Stimulated activated CD4-positive, alpha-beta T cell treated with anti-CD3 and anti-CD28 coated beads, Interleukin-2, amount 100 ng/mL, for 4 hours (primary cell): ENCODE measurements at places on chromosomes 6 and 20.

- no peak for DNase-seq
Observed at GRCh38 chr6:39913391-39913916, 20.8 kb downstream of the MOCS1 start.

DNA sequence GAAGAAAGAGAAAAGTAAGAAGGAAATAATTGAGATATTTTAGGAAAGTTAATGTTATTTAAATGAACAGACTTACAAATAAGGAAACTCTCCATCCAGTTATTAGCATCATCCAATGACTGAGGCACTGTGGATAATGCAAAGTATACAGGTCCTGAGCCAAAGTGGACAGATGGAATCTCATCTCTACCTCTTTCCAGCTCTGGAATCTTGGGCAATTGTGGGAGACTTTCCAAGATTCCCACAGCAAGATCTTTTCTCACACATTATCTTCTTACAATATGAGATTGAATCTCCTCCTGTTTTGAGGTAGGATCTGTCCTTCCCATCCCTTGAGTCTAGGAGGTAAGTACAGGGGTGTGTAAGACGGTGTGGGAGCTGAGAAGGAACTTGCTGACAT is 28.9 kb downstream of the HTR1E start:
- DNase-seq, result no peak

GRCh38 chr20:58646257-58646656 is 4.8 kb upstream of the STX16 start:
- DNase-seq, result no peak

DNA sequence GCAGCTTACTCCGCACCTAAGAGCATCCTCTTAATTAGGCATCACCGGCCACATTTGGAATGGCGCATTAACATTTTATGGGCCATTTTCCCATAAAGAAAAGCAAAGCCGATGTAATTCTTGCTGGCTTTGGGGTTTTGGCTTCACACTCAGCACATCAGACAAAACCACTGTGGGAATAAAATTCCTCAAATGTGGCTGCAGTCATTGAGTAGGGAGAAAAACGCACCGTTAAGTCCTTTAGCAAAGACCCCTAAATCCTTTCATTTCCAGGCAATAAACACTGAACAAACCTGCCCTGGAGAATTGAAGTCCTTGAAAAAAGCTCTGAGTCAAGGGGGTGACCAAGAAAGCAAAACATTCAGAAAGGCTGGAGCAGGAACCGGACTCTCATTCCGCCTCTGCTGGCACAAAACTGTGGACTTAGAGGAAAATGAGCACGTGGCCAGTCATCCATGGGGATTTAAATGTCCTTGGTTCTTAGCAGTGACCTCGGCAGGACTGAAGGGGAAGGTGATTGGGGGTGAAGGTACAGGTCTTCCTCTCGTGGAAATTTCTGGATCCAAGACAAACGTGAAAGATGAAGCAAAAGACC is 102.9 kb downstream of the CDH4 start:
- DNase-seq, result no peak

DNA sequence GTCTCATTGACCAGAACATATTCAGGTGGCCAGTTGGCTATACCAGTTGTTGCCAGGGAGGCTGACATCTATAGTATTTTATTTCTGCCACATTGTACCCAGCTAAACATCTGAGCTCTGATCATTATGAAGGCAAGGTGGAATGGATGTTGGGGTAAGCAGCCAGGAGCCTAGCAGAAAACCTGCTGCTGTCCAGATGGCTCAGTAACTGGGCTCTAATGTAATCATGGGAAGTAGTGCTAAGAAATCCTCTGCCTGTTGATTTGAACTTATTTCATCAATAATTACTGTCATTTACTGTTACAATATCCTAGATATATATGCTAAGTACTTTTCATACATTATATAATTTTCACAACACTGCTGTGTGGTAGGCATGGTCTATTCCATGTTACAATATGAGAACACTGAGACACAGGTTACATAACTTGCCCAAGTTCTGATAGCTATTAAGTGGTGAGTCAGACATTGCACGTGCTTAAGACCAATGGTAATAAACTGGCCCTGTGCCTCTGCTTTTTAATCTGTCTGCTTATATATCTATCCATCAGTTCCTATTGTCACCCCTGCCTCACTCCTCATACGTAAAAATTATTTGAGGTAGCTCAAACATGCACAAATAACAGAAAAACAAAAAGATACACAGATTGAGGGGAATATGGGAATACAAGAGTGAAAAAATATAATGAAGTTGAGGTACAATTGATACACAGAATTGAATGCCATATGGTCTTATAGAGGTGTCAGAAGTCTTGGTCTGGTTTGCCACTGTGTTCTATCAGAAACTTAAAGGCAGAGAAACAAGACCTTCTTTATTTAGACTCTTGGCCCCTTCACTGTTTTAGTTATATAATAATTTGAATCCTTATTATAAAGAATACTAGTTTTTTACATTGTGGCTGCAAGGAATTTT is 25.2 kb downstream of the TBPL1 start:
- DNase-seq, result no peak

DNA sequence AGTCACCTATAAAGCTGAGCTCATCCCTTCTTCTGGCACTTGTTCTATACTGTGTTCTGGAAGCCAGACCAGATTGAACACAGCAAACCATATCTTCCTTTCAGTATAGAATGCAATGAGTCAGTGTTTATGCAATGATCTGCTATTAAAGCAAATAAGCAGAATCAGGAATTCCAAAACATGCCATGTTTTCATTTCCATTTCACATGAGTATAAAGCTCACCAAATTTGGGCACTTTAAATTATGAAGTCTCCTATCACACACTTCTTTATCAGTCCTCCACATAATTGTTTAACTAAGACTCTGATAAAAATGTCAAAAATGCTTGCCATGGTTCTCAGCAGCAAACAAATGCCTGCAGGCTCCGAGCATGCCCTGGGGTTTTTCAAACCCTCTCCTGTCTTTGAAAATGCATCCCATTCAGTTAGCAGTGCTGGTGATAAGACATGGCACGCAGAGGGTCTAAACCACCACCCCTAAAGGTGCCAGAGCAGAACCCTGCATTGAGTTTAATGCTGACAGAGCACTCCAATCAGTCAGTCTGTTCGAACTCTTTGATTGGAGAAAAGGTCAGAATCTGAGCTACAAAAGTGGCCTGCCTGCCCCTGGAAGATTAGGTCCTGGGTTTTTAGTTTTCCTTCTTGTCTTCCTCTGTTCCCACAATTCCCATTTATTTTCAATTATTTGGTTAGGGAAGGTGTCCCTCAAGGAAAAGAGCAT is 234.1 kb downstream of the GMPR start:
- no peak for DNase-seq

- no peak for DNase-seq
Observed at GRCh38 chr6:1724124-1724523, 114.4 kb downstream of the FOXC1 start.

DNA sequence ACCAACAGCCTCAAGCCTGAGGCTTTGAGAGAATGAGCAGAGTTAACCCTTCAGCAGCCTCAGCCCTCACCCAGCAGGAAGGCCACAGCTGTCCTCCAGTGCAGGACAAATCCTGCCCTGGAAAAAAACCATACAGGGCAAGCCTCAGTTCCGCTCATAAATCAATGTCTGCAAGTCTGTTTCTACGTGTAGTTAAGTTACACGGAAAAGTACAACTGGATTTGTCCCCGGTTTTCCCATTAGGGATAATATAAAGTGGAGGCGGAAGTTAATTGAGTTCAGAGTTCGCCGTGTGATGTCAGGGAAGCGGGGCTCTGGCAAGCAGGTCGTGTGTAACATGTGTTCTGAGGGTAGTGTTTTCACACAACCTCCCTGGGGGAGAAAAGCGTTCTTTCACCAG is 44.2 kb upstream of the EYA2 start:
- DNase-seq, result no peak

GRCh38 chr6:167817729-167818128 is 9.0 kb upstream of the AFDN start:
- DNase-seq, result no peak

DNA sequence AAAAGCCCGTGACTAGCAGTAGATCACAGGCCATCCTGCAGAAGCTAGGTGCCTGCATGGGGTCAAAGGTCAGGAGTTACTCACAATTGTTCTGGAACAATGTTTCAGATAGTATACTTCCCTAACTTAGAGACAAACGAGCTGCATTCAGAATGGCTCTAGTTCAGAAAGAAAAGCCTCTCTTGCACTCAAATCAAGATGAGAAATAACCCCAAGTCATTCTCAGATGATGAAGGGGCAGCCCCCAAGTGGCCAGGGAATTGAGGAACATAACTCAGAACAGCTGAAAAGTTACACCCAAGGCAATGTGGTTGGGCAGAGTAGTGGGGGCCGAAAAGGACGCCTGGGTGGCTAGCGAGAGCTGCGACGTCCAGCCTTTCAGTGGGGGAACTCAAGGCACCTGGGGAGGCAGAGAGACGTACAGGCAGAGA is 27.8 kb downstream of the FYN start:
- DNase-seq, result no peak

- no peak for DNase-seq
Observed at GRCh38 chr20:51095633-51096521, 73.0 kb upstream of the KCNG1 start.

- no peak for DNase-seq
Observed at GRCh38 chr20:34632870-34633452, 43.9 kb downstream of the PIGU start.

DNA sequence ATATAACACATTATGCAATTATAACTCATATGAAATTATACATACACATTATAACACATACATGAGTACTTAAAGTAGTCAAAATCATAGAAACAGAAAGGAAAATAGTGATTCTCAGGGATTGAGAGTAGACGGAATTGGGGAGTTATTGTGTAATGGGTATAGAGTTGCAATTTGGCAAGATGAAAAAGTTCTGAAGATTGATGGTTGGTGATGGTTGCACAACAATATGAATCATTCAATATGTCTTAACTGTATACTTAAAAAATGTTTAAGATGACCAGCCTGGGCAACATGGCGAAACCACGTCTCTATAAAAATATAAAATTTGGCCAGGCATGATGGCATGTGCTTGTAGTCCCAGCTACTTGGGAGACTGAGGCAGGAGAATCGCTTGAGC is 372.7 kb downstream of the CDKAL1 start:
- no peak for DNase-seq

GRCh38 chr20:58819921-58820320 is 30.8 kb downstream of the GNAS-AS1 start:
- DNase-seq, result no peak

DNA sequence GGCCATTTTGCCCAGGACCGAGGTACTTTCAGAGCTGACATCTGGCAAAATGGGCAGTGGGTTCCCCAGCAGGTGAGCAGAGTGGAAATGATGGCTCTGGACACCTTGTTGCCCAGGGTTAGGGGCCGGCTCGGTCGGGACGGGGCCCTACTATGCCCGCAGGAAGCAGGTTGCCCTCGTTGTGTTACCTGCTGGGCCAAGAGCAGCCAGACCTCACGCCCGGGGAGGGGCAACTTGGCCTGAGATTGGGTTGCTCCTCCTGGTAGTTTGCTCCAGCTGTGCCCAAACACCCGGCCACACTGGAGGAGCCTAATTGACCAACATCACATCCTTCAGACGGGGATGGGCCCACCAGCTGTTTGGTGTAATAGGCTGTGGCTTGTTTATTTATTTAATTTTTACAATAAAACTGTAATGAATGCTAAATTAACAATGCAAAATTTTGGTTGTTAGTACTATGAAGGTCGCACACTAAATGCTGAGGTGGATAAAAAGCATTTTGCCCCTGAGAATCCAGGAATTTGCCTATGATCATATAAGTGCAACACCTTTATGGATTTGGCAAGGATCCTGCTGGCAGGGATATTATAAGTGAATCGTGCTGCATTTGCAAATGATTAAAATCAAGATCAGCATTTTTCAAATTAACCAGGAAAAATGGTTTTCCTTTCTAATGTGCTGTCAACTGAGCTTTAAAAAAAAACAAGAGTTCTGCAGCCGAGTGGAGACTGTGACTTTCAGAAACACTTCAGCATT is 26.6 kb upstream of the PCMTD2 start:
- no peak for DNase-seq

- DNase-seq, result no peak
Observed at GRCh38 chr20:64032706-64033624, 3.0 kb upstream of the C20orf204 start.

DNA sequence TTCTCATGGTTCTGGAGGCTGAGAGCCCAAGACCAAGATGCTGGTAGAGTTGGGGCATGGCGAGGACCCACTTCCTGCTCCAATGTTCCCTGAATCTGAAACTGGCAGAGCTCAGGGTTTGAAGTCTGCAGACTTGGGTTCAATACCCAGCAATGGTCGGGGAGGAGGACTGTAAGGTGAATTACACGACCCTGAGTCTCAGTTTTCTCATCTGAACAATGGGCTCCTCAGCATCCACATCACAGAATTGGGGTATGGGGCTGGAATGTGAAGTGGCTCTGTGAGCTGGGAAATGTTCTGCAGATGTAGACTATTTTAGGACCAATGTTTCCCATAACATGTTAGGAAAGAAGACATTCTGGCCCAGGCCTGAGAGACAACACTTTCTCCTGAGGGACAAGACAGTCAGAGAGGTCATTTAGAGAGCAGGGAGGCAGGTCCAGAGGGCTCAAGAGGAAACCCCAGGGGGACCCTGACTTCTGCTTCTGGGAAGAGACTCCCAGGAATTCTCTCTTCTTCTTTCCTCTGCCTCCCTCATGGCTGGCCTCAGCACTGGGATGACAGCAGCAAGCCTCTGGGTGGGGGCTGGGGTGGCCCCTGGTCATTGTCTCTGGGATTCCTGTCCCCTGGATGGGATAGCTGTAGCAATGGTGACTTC is 141.3 kb upstream of the PMEPA1 start:
- no peak for DNase-seq

- DNase-seq, result no peak
Observed at GRCh38 chr6:80932359-80932758, 820.1 kb downstream of the TENT5A start.

- DNase-seq, result no peak
Observed at GRCh38 chr6:27517928-27518787, 45.3 kb upstream of the ZNF184 start.

- DNase-seq, result no peak
Observed at GRCh38 chr6:35086282-35086632, 54.9 kb downstream of the TCP11 start.

GRCh38 chr6:4220558-4220957 is 85.2 kb upstream of the ECI2 start:
- no peak for DNase-seq

DNA sequence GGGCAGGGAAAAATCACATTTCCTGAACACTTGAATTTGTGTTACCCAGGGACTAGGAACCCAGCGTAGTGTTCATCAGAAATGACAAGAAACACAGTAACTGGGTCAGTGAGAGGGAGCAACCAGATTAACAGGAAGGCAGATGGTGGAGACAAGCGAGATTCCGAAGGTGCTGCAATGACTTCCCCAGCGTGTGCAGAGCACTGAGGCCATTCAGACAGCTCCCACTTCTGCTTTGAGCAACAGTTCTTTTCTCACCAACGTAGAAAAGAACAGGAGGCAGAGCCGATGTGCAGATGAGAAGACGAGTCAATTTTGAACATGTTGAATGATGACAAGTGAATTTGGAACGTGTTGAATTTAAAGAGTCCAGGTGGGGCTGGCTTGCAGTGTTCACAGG is 63.1 kb upstream of the IFNGR1 start:
- no peak for DNase-seq
